ENCODE measurements at places on chromosomes 12 and 14. TPM values are rescaled to one million over a fixed set of nuclear protein-coding genes. Genes with fewer than 3 reads are reported as not detected.
A peak's percentile ranks its signal among the peaks of the same experiment; 100 is the strongest.

GRCh38 chr12:82097877-82098276 is 260.3 kb downstream of the CCDC59 start:
- H3K27me3 ChIP-seq, result no peaks in the 10 kb centered on the region
- H3K4me3 ChIP-seq, result no peak overlapping the region
- no peaks in the 10 kb centered on the region for H3K36me3 ChIP-seq
- no peak overlapping the region for H3K27ac ChIP-seq

DNA sequence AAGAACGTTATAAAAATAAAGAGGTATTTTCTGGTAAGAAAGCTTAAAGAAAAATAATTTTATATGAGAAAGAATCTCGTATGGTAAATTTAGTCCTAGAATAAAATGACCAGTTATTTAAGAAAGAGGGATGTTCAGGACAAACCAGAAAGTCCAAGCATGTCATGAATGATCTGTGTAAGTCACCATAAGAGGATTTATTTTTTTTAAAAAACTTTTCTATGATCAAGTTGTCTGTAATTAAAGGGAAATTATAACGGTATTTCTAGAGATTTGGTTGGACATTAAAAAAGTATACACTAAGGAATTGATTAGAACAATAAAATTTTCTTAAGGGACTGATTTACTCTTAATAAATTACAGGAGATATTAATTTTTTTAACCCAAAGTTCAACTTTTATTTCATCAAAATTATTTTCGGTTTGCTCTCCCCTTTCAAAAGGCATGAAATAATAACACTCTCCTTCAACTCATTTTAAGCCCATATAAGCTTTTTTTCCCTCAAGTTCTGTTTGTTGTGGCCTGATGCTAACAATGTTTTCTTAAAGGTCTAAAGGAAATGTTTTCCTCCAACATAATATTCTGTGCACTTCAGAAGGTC is 49.9 kb upstream of the CPSF6 start:
- H3K4me1 ChIP-seq, result no peaks in the 10 kb centered on the region
- peaks cover 3% of the 10 kb centered on the region for H3K36me3 ChIP-seq
- H3K27ac ChIP-seq, result no peak overlapping the region
- H3K27me3 ChIP-seq, result peaks cover 1% of the 10 kb centered on the region

DNA sequence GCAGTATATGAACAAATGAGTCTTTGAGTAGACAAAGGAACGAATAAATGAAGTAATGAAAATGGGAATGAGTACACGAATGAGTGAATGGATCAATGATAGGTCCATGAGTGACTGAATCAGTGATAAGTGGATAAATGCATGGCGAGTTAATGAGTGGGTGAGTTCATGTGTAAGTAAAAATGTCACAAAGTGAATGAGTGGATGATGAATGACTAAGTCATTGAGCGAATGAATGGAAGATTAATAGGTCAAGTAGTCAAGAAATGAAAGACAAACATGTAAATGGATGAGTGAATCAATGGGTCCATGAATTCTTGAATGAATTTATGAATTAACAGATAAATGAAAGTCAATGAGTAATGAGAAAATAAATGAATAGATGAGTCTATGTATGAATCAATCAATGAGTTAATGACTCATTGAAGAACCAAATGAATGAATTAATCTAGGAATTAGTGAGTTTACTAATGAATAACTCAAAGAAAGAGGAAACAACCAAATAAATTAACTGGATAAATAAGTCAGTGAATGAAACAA is 97.3 kb upstream of the RTL1 start:
- H3K36me3 ChIP-seq, result peaks cover 1% of the 10 kb centered on the region
- no peak overlapping the region for H3K4me3 ChIP-seq
- H3K27ac ChIP-seq, result no peak overlapping the region
- peaks cover 14% of the 10 kb centered on the region for H3K4me1 ChIP-seq
- no peak for DNase-seq
- no peaks in the 10 kb centered on the region for H3K27me3 ChIP-seq

- H3K36me3 ChIP-seq, result no peaks in the 10 kb centered on the region
- H3K27me3 ChIP-seq, result no peaks in the 10 kb centered on the region
- H3K4me3 ChIP-seq, result no peak overlapping the region
These were observed 1.2 kb downstream of the ITGB7 start for GRCh38 chr12:53205747-53206419.

GRCh38 chr12:132640936-132641335 is 22.4 kb downstream of the P2RX2 start:
- H3K36me3 ChIP-seq, result peaks cover 25% of the 10 kb centered on the region
- no peak overlapping the region for H3K27ac ChIP-seq
- H3K4me3 ChIP-seq, result no peak overlapping the region
- H3K27me3 ChIP-seq, result no peaks in the 10 kb centered on the region
- no peaks in the 10 kb centered on the region for H3K4me1 ChIP-seq
- peak; percentile 61 for DNase-seq

- no peaks in the 10 kb centered on the region for H3K27me3 ChIP-seq
- H3K36me3 ChIP-seq, result peaks cover 22% of the 10 kb centered on the region
- no peak for DNase-seq
- H3K27ac ChIP-seq, result no peak overlapping the region
These were observed 4.8 kb downstream of the GMPR2 start for GRCh38 chr14:24237463-24237955.

DNA sequence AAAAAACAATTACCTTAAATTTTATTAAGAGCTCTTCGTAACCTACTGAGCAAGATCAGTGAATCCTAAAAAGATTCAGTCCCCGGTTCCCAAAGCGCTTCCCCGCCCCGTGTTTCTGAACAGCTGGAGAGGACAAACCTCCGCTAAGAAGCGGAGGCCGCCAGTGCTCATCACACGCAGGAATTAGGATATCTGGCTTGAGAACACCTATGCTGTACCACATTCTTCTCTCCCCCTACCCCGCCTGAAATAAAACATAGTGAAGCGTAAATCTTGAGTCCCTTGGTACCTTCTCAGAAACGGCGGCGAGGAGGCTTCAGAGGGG is 774 bp upstream of the WDR20 start:
- peaks cover 2% of the 10 kb centered on the region for H3K36me3 ChIP-seq
- peak overlapping the region; percentile 96 for H3K4me3 ChIP-seq
- DNase-seq, result no peak
- peaks cover 23% of the 10 kb centered on the region for H3K4me1 ChIP-seq

- no peak overlapping the region for H3K4me3 ChIP-seq
- no peaks in the 10 kb centered on the region for H3K4me1 ChIP-seq
- H3K36me3 ChIP-seq, result no peaks in the 10 kb centered on the region
- DNase-seq, result no peak
- no peak overlapping the region for H3K27ac ChIP-seq
These were observed 541.6 kb downstream of the TMEM121 start for GRCh38 chr14:106067935-106068334.

DNA sequence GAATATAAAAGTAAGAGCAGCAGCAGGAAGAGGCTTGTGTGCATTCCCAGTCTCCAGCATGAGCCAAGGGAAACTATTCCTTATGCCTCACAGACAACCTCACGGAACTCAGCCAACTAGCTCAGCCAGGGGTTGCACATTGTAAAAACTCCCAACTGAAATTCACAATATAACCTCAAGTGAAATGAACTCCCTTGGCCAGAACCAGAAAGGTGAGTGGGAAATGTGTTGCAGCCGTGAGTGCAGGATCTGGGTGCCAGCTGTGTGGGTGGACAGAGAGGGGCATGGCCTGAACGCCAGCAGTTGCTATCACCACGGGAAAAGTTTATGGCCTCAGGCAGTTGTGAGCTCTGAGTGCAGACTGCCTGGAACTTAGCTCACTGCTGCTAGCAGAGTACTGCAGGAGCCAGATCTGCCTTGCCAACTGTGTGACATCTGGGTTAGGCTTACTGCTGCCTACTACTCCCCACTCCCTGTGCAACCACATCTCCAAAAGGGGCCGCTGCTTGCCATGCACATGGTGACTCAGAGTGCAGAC is 2.3 kb upstream of the CLEC1A start:
- H3K27me3 ChIP-seq, result peaks cover 1% of the 10 kb centered on the region
- peak overlapping the region; percentile 17 for H3K4me3 ChIP-seq
- H3K4me1 ChIP-seq, result peaks cover 22% of the 10 kb centered on the region

DNA sequence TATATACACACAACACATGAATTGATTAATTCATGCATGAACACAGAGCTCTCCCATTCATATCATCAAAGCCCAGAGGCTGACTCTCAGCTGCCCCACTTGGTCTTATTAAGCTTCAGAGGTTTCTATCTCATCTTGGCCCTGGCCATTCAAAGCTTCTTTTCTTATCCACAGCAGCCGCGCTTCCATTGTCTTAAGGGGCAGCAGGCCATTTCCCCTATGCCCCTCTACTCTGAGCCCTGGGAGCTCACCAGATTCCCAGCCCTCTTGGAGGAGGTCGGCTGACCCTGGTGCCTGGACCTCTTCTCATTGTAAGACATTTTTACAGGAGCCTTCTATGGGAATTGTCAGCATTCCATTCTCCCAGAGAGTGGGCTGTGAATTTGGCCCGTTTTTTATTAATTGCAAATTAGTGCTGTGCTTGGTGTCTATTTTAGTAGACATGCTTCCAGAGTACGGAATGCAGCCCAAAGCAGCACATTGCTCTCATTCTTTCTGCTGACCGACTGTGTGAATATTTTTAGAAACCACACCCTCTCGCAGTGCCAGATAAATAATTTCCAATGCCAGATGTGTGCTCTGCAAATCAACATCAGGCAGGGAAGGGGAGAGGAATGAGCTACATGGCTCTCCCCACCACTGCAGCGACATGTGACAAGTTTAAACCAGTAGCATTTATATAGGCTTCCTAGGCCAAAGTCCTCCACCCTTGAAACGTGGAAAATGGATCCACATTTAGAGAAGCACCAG is 58.5 kb downstream of the NUAK1 start:
- peaks cover 98% of the 10 kb centered on the region for H3K4me1 ChIP-seq
- peaks cover 54% of the 10 kb centered on the region for H3K36me3 ChIP-seq
- H3K4me3 ChIP-seq, result peak overlapping the region; percentile 34
- H3K27ac ChIP-seq, result peak overlapping the region; percentile 97
- no peaks in the 10 kb centered on the region for H3K27me3 ChIP-seq

DNA sequence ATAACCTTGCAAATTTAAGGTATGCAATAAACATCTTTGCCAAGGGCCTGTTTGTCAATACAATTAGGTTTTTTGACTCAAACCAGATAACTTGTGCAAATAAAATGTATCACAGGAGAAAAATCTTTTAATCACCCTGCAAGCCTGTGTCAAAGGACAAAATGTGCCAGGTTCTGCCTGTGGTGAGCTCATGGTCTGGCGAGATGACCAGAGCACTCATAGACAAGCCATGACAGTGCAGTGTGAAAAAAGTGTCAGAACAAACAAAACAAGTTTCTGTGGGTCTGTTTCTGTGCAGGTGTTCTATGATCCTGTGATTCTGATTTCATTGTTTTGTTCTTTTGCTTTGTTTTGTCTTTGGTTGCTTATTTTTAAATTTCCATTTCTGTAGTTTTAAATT is 847.2 kb downstream of the VRK1 start:
- no peak overlapping the region for H3K4me3 ChIP-seq
- H3K27ac ChIP-seq, result no peak overlapping the region
- H3K36me3 ChIP-seq, result no peaks in the 10 kb centered on the region
- H3K4me1 ChIP-seq, result no peaks in the 10 kb centered on the region

- H3K4me1 ChIP-seq, result peaks cover 22% of the 10 kb centered on the region
- DNase-seq, result no peak
- H3K4me3 ChIP-seq, result no peak overlapping the region
These were observed 7.7 kb downstream of the RACGAP1 start for GRCh38 chr12:50017641-50018040.

DNA sequence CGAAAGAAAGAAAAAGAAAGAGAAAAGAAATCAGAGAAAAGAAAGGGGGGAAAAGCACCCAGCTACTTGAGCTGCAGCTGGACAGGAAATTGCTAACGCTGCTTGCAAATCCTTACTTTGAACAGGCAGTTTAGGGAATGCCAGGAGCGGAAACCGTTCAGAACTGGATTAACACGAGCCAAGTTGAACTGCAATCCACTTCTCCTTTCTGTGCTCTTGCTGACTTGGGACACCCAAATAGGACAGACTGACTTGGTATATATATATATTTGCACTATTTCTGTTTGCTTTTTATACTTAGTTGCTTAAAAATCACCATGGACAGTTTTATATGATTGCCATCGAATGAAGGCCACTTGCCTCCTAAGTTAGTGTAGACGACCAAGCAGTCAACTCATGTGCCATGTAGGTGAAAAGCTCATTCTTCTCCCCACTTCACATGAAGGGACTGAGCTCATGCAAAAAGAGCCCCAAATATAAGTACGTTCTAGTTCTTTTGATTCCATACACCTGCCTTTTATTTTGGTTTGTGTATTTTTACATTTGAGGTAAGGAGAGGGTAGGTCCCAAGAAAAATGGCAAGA is 5.5 kb downstream of the DUSP6 start:
- no peaks in the 10 kb centered on the region for H3K36me3 ChIP-seq

DNA sequence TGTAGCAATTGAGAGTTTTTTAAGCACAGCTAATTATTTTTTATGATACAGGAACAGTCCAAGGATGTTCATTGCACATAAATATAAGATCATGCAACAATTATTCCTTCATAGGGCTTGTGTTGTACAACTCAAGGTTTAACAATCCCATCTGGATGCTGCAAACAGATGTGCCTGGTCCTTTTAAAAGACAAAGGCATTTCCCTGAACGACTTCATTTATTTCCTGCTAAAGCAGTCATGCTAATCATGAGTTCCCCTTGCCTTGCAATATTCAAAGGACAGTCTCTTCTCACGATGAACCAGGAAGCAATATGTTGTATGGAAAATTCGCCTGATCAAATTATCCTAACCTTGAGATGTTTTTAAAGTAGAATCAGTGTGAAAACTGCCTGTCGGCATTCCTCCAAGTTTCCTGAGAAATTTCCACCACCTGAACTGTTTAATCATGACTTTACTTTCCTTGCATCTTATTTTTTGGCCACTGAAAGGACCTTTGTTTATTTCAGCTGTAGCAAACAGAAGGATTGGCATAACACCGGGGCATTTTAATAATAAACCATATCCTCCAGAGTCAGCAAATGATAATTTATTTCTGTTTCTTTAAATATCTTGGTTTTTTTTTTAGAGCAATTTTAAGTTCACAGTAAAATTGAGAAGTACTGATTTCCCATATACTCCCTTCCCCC is 33.9 kb upstream of the TSPAN8 start:
- DNase-seq, result no peak
- H3K27me3 ChIP-seq, result peaks cover 5% of the 10 kb centered on the region
- no peaks in the 10 kb centered on the region for H3K36me3 ChIP-seq
- no peak overlapping the region for H3K4me3 ChIP-seq
- H3K27ac ChIP-seq, result no peak overlapping the region
- peaks cover 7% of the 10 kb centered on the region for H3K4me1 ChIP-seq

GRCh38 chr12:111057701-111058425 is 137.5 kb upstream of the MYL2 start:
- no peaks in the 10 kb centered on the region for H3K36me3 ChIP-seq
- H3K27me3 ChIP-seq, result peaks cover 8% of the 10 kb centered on the region
- no peaks in the 10 kb centered on the region for H3K4me1 ChIP-seq
- DNase-seq, result no peak

GRCh38 chr12:54981796-54982195 is 2.8 kb downstream of the TESPA1 start:
- no peaks in the 10 kb centered on the region for H3K4me1 ChIP-seq
- H3K4me3 ChIP-seq, result no peak overlapping the region
- no peak for DNase-seq

Gene PAPLN
- 45.3 TPM for total RNA-seq

Gene PTPN21
- 40.0 TPM for total RNA-seq

Gene LRRC10
- not detected for total RNA-seq

Gene KRT77
- total RNA-seq, result not detected

Gene TAS2R8
- not detected for total RNA-seq

Gene ACOT6
- not detected for total RNA-seq

Data from chondrocyte (in vitro differentiated cells).